ENCODE measurements at places on chromosomes 12 and 14.
A peak's percentile ranks its signal among the peaks of the same experiment; 100 is the strongest.

DNA sequence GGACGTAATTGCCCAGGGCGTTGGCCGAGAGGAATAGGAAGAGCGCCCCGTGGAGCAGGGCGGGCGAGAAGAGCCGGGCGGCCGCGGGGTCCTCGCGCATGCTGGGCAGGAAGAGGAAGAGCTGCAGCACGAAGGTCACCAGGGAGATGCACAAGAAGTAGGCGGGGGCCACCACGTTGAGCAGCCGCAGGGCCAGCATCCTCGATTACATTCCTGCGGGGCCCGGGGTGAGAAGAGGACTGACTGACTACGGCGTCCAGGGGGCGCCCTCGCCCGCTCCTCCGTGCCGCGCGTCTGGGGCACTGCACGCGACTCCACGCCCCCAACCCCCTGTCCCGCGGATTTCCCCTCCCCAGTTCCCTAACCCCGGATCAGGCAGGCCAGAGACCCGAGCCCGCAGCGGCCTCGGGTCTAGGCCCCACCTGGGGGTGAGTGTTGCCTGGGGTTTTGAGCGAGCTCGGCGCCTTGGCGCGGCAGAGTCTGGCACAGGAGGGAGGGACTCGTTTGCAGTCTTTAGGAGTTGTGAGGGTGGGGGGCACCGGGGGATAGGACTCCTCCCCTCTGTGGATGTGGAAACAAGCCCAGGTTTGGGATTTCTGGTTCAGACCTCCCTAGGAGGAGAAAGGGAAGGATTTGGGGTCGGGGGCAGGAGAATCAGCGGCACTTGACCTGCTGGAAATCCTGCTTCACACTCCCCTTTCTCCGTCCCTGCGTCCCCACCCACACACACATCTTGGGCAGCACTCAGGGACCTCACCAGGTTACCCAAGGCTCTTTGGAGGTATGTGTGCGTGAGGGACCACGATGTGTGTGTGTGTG lies 1.8 kb downstream of the ZDHHC22 start:
- peak; percentile 61 for DNase-seq

- peak; percentile 75 for DNase-seq
Observed at GRCh38 chr12:113591480-113591974, 119.9 kb upstream of the LHX5 start.

GRCh38 chr12:52258335-52258901 lies 16.0 kb upstream of the KRT86 start:
- DNase-seq, result no peak

DNA sequence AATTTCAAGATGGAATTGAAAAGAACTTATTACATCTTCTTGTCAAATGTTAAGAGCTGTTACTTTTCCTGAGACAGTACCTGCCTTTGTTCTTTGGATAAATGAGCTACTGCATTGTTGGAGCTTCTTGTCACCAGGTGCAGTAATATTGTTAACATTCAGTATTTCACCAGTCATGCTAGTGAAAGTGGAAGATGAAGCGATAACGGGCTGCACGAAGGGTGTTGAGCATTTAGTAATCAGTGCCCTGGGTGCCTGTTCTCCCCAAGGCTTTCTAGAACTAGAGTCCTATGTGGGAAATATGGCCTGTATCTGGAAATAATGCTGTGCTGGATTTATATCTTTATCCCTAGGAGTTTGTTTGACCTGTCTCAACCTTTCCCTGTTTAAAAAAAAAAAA lies 83.2 kb downstream of the PPP2R5C start:
- no peak for DNase-seq

- DNase-seq, result no peak
Observed at GRCh38 chr12:92438641-92439419, 264.0 kb upstream of the PLEKHG7 start.

DNA sequence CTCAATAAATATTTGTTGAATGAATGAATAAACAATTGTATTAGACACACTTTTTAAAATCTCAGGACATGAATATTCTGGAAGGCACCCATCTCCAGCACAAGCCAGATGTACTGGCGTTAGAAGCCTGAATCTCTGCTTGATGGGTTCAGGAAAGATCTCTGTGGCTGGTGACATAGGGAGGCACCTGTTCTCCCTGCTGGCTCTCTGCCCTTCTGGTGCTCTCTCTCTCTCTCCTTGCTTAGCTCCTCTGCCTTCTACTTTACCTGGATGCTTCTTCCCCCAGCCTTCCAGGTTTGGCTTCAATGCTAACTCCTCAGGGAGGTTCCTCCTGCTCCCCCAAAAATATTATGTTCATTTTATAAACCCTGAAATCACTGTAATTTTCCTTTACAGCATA lies 1.5 kb downstream of the CYP46A1 start:
- peak; percentile 35 for DNase-seq

DNA sequence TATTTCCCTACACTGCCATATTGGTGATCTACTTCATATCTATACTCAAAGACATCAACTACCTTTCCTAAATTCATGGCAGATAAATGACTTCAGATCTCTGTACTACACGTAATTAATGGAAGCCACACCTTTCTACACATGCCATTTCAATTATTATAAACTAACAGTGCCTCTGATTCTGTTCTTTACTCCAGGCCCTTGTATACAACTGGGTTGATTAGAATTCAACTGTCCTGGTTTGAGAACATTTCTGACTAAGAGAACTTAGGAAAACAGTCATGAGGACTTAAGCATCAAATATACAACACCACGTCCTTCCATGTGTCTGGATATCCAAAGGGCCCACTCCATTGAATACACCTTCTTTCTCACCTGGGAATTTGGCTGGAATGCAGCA lies 1.8 kb downstream of the ACIN1 start:
- no peak for DNase-seq

- no peak for DNase-seq
Observed at GRCh38 chr12:108371801-108372344, 32.8 kb upstream of the CMKLR1 start.

GRCh38 chr12:3647504-3647903 lies 105.4 kb downstream of the CRACR2A start:
- DNase-seq, result no peak

DNA sequence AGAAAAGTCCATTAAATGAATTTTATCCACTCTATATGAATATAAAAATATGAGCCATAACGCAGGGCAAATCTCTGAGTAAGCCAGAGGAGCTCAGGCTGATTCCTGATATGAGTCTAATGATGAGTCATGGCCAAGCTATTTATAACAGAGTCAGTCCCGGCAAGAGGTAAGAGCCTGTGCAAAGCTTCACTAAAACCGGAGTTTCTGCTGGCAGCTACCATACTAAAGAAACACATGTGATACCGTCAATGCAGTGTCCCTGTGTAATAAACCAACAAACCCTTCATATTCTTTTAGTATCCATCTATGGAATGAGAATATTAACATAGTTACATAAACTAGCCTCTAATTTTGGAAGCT lies 319.4 kb downstream of the KCNC2 start:
- no peak for DNase-seq

GRCh38 chr12:71744522-71745300 lies 10.0 kb upstream of the RAB21 start:
- no peak for DNase-seq

GRCh38 chr12:29640589-29641345 lies 143.0 kb downstream of the TMTC1 start:
- DNase-seq, result no peak

GRCh38 chr12:103373088-103373523 lies 122.7 kb downstream of the C12orf42 start:
- no peak for DNase-seq

GRCh38 chr12:70240673-70241072 lies 2.6 kb upstream of the CNOT2 start:
- no peak for DNase-seq

DNA sequence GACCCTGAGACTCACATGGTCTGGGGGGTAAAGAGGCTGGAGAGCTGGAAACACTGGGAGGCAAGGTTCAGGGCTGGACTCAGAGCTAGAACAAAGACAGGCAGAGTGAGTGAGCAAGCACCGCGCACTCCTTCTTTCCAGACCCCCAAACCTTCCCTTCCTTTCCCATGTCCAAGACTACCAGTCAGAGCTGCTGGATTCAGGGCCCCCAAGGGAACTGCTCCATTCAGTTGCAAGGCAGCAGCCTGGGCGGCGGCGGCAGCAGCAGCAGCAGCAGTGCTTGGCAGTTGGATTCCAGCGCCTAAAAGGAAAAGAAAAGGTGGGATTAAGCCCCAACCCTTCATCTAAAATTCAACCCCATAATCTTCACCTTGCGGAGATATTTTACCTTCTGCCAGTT lies 17.1 kb downstream of the RBM23 start:
- no peak for DNase-seq

DNA sequence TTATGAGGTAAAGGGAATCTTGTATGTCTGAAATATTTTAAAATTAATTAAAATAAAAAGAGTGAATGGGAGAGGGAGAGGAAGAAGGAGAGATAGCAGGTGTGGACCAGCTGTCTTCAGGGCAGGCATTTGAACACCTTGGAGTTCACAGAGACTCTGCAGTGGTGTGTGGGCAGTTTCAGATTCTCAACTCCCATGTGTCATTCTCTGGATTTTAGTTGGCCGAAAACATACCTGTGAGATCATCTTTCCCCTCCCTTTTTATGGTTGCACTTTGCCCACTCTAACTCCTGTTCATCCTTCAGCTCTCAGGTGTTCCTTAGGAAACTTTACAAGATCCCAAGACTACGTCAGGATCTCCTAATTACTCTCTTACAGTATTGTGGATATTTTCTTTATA lies 108.1 kb downstream of the ERC1 start:
- no peak for DNase-seq

DNA sequence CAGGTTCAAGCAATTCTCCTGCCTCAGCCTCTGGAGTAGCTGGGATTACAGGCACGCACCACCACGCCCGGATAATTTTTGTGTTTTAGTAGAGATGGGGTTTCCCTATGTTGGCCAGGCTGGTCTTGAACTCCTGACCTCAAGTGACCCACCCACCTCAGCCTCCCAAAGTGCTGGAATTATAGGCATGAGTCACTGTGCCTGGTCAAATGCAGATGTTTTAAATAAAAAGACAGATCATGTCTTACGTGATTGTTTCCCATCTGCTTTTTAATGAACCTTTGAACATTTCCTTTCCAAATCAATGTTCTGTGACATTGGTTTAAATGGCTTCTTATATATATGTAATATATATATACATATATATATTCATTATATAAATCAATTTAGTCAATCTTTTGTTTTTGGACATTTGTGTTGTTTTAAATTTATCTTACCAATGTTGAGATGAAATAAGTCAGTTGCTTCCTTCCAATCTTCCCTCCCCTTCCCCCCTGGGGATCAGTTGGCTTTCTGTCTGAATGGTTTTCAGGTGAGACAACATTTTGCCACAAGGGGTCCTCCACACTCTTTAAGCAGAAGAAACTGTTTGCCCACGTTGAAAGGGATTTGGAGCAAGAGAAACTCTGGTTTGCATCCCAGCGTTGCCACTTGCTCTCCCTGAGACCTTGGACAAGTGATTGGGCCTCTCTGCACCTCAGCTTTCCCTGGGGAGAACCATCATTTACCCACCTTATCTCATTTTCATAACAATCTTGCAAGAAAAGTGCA lies 47.6 kb upstream of the RBM19 start:
- DNase-seq, result peak; percentile 40

GRCh38 chr12:90897986-90898385 lies 57.0 kb downstream of the CCER1 start:
- DNase-seq, result no peak

DNA sequence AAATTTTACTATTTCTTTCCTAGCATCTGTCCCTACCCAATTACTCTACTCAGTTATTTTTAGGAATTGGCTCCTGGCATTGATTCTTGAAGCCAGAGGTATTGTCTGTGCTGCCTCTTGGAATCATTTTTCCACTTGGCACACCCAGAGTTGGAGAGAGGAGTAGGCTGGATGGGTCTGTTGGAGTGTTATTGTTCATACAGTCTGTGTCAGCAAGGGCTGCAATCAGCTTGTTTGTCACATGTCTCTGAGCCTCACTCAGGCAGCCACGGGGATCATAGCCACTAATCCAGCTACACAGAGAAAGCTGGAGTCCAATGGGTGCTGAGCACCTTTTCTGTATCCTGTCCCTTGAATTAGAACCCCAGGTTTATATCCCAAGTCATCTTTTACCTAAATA lies 176.0 kb upstream of the DYRK2 start:
- peak; percentile 1 for DNase-seq

DNA sequence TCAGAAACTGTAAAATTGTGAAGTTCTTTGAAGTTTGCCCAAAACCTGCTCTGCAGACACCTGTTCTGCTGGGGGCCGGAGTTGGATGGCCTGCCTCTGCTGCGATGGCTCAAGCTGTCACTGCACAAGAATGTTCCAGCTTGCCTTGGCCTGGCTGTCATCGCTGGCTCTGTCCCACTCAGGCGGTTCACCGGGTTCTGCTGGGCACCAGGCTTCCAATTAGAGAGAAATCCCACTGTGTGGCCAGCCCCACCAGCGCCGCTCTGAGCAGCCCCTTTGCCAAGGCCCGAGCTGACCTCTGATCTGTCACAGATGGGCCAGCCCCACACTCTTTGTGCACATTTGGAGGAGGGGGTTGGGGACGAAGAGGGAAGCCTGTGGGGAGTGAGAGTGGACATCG lies 71.7 kb upstream of the GPATCH2L start:
- DNase-seq, result no peak

GRCh38 chr12:16285586-16285985 lies 8.1 kb upstream of the SLC15A5 start:
- no peak for DNase-seq

- DNase-seq, result peak; percentile 36
Observed at GRCh38 chr12:51424094-51424661, 453 bp upstream of the SLC4A8 start.

DNA sequence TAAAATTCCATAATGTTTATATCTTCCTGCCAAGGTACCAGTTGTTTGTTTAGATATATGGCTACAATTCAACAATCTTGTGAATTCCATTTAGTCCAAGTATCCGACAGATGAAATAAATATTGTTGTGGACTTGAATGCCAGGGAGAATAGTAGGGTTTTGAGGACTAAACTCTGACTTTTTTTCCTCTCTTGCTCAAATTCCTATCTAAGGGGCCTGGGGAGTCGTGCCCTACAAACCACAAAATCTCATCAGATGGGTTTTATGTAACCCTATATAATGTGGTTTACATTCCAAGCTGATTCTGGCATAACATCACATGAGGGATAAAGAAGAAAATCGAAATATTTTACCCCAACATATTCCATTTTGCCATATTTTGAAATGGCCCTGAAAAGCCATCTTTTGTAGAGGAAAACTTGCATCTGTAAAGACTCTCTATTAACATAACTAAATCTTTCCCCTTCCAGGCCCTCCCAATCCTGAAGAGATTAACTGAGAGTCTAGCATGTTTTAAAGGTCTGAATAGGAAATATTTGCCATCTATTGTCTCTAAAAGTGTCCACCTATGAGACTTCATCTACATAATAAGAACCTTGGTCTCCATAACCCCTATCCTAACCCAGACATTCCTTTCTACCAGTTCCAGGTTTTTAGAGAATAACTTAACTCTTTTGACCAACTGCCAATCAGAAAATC lies 184.7 kb upstream of the KITLG start:
- no peak for DNase-seq

DNA sequence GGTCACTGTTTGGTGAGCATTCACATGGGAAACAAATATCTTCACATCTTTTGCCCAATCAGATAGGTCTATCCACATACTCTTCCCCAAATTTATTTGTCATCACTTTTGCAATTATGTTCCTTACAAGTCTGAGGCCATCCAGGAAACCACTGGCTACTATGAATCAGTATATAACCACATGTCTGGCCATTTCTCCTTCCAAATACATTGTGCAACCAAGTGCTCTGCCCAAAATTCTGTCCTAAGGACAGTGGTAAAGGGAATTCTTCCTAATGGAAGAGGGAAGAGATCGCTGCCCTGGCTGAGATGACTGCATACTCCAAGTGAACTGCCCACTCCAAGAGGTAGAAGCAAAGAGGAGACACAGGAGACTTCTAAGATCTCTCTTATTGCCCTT lies 148.9 kb upstream of the MAX start:
- no peak for DNase-seq
